ENCODE measurements at places on chromosomes 4 and X.

GRCh38 chrX:69313617-69314290 is 148.5 kb upstream of the PJA1 start:
- DNase-seq, result no peak

DNA sequence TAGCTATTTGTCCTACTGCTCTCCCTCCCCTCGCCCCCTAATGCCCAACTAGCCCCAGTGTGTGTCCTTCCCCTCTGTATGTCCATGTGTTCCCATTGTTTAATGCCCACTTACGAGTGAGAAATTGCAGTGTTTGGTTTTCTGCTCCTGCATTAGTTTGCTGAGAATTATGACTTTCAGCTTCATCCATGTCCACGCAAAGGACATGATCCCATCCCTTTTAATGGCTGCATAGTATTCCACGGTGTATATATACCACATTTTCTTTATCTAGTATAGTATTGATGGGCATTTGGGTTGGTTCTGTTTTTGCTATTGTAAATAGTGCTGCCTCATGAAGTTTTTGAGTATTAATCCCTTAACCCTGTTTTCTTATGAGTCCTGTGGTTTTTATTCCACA is 33.6 kb upstream of the CFAP299 start:
- no peak for DNase-seq

- DNase-seq, result no peak
These were observed 94.7 kb downstream of the SEL1L3 start for GRCh38 chr4:25767877-25768725.

DNA sequence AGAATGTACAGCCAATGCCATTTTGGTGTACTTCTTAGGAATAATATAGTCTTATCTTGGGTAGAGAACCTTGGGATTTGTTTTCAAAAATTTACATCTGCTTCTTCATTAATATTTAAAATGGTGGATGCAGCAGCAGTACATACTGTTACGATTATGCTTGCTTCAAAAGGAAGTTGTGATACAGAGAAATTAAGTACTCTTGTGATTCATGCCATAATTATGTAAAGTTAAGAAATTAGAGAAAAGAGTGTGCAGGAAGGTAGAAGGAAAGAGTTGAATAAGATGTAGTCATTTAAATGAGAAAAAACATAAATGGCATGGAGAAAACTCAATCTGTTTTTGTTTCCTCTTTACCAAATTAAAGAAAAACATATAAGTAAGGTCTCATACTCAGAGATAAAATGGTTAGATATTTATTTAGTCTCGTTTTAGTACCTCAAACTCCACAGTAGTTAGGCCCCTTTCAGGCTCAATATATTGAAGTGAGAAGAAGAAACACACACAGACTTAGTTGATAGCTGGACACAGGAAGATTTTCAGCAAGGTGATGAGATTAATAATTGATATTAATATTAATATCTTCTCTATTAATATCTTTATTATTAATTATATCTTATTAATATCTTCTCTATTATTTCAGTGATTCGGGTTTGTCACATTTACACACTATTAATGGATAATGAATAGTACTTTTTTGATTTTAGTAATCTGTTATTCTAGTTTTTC is 70.1 kb upstream of the HPGD start:
- DNase-seq, result no peak

- no peak for DNase-seq
These were observed 167.5 kb downstream of the PALLD start for GRCh38 chr4:168664242-168664891.

DNA sequence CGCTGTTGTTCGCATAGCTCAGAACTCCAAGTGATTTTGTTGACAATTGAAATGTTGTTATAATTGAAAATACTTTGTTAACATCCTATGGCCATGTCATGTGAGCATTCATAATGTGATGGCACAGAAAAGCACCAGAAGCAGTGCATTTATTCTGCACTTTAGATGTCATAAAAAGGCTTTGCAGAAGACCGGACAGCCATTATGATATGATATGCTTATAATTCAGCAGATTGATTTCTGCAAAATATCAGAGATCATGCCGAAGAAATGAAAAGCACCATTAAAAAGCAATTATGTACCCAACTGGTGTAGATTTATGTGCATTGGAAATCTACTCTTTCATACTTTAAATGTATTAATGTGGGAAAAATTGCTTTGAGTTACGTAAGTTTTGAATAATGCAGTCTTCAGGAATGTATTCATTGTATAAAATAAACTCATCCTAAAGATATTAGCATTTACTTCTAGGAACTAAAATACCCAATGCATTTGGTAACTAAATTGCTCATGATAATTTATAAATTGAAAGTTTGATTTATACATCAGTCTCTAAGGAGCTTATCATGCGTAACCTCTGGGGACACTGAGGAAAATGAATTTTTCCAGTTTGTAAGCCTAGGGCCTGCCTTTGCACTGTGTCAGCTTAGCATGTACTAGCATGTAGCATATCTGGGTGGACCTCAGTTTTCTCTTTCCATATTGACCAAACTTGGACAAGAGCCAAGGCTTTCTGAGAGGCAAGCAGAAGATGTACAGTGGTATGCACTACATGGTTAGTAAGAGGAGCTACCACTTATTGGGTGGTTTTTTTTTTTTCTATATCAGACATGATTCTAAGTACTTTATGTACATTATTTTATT is 43.6 kb downstream of the TLR10 start:
- no peak for DNase-seq

DNA sequence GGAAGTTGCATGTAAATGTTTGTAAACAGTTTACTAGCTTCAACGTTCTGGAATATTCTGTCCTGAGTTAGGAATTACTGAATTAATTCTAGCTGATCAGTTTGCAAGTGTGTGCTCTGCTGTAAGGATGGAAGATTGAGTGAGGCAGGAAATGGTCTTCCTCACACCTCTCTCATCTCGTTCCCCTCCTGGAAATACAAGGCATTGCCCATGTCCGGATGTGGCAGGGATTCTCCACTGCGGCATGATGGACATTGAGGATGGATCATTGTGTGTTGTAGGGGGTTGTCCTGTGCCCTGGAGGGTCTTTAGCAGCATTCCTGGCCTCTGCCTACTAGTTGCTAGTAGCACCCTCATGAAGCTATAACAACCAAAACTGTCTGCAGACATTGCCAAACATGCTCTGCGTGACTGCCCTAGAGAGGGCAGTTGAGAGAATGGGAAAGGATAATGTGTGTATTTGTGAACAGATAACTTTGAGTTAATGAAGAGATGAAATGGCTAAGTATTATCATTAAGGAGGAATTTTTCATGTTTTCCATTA is 12.6 kb downstream of the CA5B start:
- DNase-seq, result no peak

DNA sequence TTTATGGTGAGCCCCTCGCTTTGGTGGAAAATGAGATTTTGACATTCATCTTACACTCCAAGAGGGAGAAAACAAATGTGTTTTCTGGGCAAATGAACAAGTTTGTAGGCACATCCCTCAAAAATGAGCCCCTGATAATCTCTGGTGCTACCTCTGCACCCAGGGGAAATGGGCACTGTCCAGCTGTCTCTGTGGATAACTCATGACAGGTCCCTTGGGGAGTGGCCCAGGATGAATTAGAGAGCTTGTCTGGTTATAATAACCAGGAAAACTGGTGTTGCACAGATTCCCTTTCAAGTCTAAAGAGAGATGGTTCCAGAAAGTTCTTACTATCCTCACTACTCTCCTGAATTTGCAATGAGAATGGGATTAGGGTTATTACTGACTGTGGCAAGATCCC is 7.5 kb downstream of the RASL11B start:
- DNase-seq, result no peak

DNA sequence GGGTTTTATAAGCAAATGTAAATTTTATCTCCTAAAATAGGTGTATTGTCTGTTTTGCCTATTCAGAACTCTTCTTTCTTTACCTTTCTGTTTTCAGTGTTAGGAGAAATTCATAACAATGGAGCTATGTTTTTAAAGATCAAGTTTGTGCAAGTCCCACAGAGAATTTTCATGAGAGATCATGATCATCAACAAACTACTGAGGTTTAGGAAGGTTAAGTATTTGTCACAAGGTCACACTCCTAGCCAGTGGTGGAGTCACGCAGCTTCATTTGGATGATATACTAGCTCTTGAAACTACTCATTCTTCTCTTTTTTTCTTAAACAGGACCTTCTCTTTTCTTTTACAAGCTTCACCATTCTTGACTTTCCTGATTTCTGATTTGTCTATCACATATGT is 892.6 kb upstream of the FRG1 start:
- DNase-seq, result no peak

DNA sequence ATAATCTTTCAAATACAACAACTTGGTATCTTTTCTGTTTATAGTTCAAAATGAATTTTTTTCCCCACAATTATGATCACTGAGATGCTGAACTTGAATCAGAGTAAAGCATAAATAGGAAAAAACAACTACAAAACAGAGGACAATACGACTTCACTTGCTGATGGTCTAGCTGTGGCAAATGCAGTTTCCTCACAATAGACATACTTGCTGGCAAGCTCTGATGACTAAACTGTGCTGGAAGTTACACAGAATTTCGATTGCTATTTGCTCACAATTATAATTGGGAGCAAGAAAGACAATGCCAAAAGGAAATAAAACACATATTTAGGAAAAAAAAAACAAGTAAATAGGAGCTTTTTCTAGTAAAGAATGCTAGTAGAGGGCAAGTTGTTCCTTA is 14.7 kb downstream of the VEGFC start:
- no peak for DNase-seq

- no peak for DNase-seq
These were observed 34.9 kb upstream of the NFKB1 start for GRCh38 chr4:102466298-102466697.

DNA sequence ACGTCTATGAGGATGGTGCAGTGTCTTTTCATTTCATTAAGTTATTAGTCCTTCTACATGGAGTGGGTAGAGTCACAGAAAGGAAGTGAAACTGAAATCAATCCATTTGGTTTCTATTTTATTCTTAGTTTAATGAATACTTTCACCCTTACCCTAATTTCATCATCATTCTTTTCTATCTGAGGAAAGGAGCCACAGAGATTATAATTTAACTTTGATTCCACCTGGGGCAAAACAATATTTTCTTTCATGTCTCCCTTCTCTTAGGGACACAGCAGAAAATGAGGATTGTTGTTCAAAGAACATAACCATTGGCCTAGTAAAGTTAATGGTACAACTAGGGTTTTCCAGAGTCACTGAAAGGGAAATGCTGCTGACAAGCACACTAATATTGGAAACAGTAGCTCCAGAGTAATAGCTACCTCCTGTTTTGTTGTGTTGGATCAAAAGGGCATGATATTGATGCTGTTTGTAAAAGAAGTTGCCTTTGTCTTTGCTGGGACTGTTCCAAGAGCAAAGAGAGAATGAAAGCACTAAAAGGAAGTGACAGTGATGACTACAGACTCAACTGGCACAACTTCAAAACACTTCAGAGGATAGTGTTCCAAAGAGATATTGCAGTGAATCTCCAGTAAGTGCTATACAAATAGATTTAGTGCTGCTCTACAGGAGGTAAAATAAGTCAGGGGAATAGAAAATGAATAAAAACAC is 247.1 kb upstream of the PITX2 start:
- no peak for DNase-seq
